ENCODE measurements at places on chromosomes 13 and 19.

DNA sequence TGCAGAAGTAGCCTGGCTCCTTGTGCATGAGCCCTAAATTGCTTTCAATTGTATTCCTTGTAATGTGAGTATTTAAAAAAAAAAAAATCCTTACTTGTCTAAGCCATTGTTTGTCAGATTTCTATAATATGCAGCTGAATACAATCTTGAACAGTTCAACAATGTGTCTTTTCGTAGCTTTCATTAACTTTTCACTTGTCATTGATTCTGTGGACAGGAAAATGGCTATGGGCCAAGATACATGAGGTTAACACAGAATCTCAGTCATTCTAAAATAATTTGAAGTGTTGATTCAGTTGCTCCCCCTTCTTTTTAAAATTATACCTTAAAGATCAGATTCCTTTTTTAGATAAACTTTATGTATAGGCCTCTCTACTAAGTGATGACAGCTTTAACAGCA is 395.8 kb upstream of the KLF12 start:
- no peak for DNase-seq

GRCh38 chr19:51389143-51389542 is 1.2 kb downstream of the C19orf84 start:
- DNase-seq = no peak

DNA sequence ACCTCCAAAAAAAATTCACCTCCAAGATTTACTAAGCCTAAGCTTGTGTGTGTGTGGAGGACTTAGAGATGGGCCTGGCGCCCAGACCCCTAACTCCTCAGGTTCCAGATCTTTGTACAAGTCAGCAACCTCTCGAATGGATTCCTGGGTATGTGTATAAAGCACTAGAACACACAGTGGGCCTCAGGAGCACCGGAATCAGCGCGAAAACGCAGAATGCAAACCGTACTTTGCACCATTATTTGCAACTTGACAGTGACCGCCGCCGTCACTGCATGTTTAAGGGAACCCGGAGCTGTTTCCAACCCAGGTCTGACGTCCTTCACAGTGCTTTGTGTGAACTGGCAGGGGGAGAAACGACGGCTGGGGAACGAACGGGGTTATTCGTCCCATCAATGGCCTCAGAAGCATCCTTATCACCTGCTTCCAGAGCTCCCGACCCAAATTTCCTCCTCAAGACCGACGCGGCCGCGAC is 688 bp downstream of the ZNF606 start:
- DNase-seq = no peak

GRCh38 chr19:35347171-35347929 is at the start of gene FFAR1:
Gene FFAR1, plus strand, starts transcription at chr19:35347902. Its CDS starts 3,650 bp downstream, at chr19:35351552.
- DNase-seq = no peak

- no peak for DNase-seq
Observed at GRCh38 chr19:6602729-6603114, 11.8 kb upstream of the CD70 start.

DNA sequence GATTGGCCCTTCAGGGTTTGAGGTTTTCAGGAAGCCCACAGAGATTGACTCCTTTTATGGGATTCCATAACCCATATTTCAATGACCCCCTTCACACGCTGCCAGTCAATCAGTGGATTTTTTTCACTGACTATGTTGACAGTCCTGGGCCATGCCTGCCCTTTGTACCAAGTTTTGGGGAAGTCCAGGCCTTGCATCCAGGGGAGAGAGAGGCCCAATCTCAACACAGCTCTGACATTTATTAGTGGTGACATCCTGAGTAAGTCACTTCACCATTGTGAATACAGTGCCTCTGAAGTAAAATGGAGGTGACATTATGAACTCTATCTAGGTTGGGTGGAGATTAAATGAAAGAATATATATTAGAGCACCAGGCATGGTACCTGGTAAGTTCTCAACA is 181.1 kb downstream of the NUFIP1 start:
- no peak for DNase-seq
